NCI-H345 (cell line): ENCODE measurements at places on chromosomes 16 and 17.

DNA sequence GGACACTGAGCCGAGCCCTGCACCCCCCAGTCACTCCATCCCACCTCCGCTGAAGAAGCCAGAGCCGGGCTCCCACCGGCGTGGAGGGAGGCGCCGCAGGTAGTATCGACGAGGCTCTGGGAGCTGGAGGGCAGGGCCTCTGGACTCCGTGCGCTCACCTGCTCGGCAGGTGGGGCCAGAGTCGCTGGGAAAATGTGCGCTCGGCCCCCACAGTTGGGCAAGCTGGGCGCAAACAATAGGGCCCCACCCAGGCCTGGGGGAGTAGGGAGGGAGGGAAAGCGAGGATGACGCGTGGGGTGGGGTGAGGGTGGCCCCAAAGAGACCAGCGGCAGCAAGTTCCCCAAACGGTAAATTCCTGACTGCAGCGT, 668 bp downstream of the JUP start:
- DNase-seq: peak; percentile 68

GRCh38 chr17:1966274-1967086, 58.7 kb downstream of the RTN4RL1 start:
- no peak for DNase-seq

- no peak for DNase-seq
These were observed 21.4 kb upstream of the NKD1 start for GRCh38 chr16:50526796-50527195.

DNA sequence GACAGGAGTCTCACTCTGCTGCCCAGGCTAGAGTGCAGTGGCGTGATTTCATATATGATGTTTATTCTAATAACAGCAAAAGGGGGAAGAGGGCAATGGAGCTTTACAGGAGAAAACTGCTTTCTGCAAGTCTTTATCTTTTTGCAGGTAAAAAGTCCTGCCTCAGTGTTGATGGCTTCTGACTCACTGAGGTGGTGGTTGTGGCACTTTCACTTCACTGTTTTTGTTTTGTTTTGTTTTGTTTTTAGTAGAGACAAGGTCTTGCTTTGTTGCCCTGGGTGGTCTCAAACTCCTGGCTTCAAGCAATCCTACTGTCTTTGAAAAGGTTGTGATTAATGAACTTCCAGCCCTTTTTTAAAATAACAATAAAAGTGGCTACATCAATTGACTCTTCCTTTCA, 68.0 kb upstream of the TBC1D3K start:
- DNase-seq: no peak

GRCh38 chr16:64398793-64399192, 723.1 kb downstream of the CDH11 start:
- DNase-seq: no peak

DNA sequence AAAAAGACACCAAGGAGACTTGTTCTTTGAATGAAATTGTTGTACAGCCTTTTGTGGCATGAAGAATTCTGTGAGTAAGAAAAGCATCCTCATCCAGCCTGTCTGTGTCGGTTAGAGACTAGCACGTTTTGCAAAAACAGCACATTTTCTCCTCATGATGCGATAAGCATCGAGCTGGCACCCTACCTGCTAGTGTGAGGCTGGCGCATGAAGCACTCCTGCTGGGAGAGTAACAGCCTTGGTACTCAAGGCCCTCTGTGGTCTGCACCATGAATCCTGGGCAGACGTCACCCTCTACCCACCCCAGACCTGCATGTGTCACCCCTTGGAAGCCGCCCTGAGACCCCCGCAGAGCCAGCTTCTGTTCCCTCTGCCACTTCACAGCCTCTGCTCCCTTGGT, 92.6 kb upstream of the TMEM132E start:
- DNase-seq: no peak

DNA sequence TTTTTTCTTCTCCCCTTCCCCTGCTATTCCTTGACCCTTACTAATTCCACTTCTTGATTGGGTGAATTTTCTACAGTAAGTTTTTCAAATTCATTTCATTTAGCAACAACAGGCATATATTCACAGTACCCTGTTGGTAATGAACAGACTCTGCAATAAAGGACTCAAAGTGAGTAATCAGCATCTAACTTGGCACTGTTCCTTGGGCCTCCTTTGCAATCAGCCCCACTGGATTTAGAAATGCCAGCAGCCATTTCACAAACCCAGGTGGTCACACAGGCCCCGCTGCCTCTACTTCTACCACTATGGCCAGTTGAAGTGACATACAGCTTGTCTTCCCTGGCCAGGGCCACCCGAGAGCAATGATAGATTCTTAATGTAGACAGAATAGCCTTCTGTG, 113.8 kb downstream of the CYB561 start:
- no peak for DNase-seq

DNA sequence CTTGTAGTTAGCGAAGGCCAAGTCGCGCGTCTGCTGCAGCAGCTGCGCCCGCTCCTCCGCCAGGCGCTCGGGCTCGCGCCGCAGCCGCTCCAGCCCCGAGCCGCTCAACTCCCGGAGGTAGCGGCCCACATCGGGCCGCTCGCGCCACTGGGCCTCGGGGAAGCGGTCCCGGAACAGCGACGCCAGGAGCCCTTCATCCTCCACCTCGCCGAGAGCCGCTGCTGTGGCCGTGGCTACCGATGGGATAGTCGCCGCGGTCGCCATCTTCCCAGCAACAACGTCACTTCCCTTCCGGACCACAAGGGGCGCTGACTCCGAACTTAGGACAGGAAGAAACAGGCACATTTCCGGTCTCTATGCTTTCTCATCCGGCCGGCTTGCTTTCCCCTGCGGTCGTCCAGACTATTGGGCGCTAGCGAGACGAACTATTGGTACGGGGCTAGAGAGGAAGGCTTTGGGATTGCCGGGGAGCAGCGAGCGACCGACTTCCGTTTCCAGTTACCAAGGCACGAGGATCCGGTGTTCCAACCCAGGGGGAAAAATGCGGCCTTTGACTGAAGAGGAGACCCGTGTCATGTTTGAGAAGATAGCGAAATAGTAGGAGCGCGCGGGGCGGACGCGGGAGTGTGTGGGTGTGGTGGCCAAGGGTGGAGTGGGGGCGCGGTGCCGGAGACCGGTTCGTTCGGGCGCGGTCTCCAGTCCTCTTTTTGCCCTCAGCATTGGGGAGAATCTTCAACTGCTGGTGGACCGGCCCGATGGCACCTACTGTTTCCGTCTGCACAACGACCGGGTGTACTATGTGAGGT, at the start of the genes COG8 and NIP7:
Gene COG8, minus strand, starts transcription at position 276 of the 806 bp plus-strand sequence. Its CDS starts 12 bp downstream, at position 264.
Gene NIP7, plus strand, starts transcription at position 484 of the 806 bp plus-strand sequence. Its CDS starts 58 bp downstream, at position 542.
- DNase-seq: peak; percentile 96

- no peak for DNase-seq
These were observed 303.9 kb downstream of the C16orf95 start for GRCh38 chr16:87012954-87013938.

- DNase-seq: no peak
These were observed 127.0 kb downstream of the ABCC6 start for GRCh38 chr16:16096121-16096857.

- DNase-seq: no peak
These were observed 33.9 kb upstream of the MLKL start for GRCh38 chr16:74734361-74735161.

GRCh38 chr16:1137604-1138003, 15.3 kb upstream of the CACNA1H start:
- DNase-seq: no peak

- DNase-seq: no peak
These were observed 14.9 kb downstream of the NAA60 start for GRCh38 chr16:3458278-3458851.

DNA sequence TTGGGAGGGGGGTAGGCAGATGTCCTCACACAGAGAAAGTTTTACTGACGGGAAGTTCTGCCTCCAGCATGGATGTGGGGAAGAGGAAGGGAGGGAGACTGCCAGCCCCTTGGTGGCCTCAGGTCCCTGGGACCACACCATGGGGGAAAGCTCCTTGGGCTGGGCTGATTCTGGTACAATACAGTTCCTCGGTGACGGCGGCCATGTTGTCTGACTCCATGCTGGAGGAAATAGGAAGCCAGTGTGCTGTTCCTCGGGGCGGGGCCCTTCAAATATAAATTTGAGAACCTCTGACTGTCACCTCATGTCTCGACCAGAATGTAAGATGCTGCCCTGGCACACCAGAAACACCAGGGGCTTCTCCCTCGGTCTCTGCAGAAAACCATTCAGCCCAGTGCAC, 66.8 kb downstream of the CNGB1 start:
- no peak for DNase-seq

DNA sequence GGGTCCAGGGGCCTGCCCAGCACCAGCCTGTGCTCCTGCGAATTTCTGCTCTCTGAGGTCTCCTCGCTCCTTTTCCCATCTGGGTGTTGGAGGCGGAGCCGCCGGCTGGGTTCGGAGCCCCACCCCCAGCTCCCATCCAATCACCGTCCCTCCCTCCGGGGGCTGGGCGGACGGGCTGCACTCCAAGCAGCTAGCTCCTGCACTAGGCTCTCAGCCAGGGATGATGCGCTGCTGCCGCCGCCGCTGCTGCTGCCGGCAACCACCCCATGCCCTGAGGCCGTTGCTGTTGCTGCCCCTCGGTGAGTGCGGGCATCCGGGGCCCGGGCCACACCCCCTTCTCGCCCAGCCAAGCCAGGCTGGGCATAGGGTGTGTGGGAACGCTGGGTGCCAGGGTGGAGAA, at the start of gene NRN1L:
Gene NRN1L, plus strand, starts transcription at position 202 of the 400 bp plus-strand sequence. Its CDS starts 19 bp downstream, at position 221.
- DNase-seq: peak; percentile 31

DNA sequence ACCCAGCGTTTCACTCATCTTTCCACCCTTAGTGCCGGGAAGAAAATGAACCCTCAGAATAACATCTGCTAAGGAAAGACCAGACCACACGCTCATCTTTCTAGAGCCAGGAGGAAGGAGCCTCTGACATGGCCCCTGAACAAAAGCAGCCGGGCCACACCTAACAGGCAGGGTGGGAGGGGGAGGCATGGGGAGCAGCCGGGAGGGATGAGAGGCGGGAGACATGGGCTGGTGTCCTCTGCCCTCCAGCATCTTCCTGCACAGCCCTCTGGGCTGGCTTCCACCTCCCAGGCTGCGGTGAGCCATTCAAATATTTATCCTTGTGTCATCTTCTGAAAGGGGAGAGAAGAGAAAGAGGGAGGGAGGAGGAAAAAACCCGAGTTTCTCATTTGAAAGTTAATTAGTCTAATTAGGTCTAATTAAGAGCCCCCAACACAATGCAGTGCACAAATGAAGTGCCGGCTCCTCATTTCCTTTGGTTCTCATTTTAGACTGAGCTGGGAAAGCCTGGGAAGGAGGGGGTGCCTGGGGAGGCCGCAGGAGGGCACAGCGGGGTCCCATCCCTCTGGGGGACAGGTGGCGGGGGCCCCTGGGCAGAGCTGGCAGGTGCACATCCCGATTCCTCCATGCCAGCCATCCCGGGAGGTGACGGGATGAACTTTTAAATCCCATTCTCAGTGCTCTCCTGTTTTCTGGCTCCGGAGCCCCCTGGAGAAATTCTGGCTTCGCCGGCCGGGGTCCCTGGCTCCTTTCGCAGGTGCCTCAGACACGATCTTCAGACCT, 90.5 kb downstream of the ENGASE start:
- DNase-seq: peak; percentile 33

DNA sequence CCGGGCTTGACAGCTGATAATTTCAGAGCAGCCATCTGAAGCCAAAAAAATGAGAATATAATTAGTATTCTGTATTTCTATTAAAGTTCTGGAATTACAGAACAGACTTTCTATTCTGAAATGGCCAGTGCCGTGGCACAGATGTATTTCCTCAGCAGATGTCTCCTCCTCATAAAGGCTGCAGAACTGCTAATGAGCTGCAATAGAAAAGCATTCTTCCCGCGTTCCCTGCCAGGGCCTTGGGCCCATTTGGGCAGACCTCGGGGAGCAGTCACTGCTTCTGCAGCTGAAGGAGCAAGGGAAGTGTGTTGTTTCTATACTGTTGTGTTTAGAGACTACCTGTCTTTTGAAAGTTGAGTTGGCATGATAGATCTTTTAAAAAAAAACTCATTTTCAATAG, 152.6 kb upstream of the CACNG5 start:
- no peak for DNase-seq

DNA sequence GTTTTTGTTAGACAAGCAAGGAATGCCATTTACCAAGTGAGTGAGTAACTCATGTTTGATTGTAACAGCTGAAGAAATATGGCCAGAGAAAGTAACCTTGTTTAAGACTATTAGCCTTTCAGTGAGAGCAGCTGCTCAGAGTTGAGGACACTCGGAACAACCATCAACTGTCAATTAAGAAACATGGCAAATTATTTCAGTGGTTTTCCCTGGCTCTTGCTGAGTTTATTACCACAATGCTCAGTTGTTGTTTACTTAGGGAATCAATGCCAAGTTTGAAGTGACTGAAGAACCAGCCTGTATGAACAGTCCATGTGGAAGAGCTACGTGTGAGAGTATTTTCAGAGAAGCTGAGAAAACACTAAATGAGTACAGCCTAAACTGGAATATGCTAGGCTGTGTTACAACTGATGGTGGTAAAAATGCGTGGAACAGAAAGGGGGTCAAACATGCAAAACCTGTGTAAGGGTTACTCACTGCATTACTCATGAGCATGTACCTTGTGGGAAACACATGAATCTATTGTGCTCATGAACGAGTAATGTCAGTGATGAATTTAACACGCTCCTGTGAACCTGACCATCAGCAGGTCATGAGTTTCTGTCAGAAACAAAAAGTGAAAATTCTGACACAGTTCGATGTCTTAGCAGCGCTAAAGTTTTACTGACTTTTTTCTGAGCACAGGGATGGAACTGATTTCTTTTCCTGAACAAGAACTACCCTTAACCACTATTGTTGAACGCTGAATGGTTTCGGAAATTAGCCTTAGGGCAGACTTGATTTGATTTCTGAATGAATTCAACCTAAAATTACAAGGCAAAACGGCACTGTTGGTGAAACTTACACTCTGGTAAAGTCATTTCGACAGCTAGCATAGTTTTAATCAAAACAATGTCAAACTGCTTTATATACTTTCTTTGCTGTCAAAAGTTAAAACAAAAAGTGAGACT, 33.5 kb downstream of the GNA13 start:
- peak; percentile 25 for DNase-seq

DNA sequence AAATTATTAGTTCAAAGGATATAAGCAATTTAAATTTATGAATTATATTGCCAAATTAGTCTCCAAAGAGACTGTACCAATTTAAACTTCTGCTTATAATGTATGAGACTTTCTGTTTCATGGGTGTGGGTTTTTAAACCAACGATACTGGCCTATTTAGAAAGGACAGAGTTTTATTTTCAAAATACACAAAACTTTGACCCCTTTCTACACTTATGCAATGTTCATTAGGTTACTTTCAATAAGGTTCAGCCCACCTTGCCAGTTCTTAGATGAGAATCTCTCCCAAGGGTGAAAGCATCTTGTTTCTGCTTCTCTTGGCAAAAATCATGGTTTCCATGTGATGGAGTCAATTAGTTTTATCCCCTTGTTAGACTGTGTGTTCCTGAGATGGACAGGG, 84.7 kb downstream of the MYO1D start:
- no peak for DNase-seq

GRCh38 chr17:35002876-35003551, 22.7 kb downstream of the LIG3 start:
- no peak for DNase-seq

- peak; percentile 62 for DNase-seq
These were observed 18.6 kb downstream of the COG7 start for GRCh38 chr16:23434380-23434779.

- no peak for DNase-seq
These were observed 4.6 kb downstream of the INPP5K start for GRCh38 chr17:1511756-1512321.
